ENCODE measurements at places on chromosomes 1 and 21.

DNA sequence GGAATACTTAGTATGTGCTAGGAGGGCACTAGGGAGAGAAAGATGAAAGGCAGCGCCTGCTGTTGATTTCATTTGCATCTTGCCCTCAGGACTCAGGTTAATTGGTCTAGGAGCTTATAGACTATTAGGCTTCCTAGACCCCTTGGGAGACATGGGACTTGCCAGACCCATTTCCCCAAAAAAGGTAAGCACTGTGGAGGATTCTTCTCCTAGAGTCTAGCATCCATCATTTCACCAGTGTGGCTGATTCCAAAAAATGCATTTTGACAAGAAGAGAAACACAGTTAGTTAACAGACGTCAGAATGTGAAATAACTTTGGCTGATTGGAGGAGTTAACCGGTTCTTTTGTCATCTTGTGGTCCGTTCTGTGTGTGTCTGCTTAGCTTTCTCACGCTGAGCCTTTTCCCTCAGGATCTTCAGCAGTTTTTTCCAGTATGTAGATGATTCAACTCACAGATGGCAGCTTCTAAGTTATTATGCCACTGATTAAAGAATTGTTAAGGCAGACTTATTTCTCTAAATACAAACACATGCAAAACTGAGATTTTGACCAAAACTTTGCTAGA lies 108.8 kb downstream of the KIF26B start:
- DNase-seq = no peak

GRCh38 chr1:65114322-65114721 lies 33.7 kb upstream of the AK4 start:
- no peak for DNase-seq

- no peak for DNase-seq
Observed at GRCh38 chr1:1543706-1544099, 3.3 kb upstream of the TMEM240 start.

- no peak for DNase-seq
Observed at GRCh38 chr1:179785728-179786127, 42.6 kb downstream of the FAM163A start.

DNA sequence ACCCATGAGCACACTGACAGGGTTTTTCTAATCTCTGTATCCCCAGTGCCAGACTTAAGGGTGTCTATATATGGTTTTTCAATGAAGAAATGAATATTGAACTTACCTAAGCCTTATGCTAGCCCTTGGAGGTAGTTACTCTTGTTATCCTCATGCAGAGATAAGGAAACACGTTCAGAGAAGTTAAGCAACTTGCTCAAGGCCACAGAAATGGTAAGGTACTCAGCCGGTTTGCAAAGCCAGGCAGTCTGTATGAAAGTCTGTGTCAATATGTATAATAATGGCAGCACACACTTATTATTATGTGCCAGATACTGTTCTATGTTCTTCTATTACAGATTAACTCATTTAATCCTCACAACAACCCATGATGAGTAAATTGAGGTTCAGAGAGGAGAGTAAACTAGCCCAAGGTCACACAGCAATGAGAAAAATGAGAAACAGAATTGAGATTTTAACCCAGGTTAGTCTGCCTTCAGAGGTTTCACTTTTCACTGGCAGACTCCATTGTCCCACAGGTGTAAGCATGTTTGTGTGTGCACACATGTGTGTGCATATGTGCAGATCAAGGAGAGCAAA lies 54.6 kb upstream of the CSF3R start:
- DNase-seq = no peak
